ENCODE measurements at places on chromosomes 5 and 9.
A peak's percentile ranks its signal among the peaks of the same experiment; 100 is the strongest.

GRCh38 chr5:135242021-135242865 lies 156.8 kb downstream of the MACROH2A1 start:
- DNase-seq = no peak

- peak; percentile 28 for DNase-seq
Measured at GRCh38 chr9:5626727-5627634, 1.9 kb upstream of the RIC1 start.

- DNase-seq = no peak
Measured at GRCh38 chr5:33806738-33807442, 84.9 kb downstream of the ADAMTS12 start.

DNA sequence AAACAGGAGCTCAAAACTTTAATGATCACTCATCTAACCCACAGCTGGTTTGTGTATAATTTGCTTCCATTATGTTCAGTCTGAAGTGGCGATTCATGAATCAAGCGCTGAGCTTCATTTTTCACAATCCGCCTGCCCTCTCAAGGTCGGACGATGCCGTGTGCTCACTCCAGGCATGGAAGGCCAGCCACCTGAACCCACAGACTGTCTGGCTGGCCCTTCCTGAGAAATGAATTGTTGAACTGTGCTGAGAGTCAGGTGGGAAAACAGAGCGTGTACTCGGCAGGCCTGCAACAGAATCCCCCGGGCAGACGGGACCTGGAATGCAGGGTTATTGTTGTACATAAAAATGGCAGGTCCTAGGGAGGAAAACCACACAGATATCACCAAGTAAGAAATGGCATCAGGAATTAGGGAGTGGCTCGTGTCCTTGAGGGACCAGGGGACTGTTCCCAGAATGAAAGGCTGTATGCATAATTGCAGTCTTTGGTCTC lies 375.7 kb downstream of the IRX2 start:
- DNase-seq = no peak

GRCh38 chr9:115770521-115770920 lies 383.1 kb upstream of the PAPPA start:
- DNase-seq = no peak

- DNase-seq = no peak
Measured at GRCh38 chr9:92664394-92665152, 5.4 kb downstream of the IPPK start.

DNA sequence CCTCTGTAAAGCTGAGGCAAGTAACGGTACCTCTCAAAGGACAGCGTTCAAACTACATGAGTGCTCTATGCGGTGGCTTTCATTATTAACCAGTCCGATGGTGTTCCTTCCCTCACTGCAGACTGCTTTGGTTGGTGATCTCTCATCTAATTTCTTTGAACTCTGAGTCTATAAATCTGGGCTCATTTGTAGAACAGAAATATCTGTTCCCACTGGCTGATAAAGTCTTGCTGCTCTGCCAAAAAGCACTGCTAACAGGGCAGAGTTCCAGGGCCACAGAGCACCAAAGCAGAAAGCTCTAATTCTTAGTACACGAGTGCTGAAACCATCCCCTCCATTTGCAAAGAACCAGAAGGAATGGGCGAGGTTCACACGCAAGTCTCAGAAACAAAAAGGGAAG lies 81.9 kb downstream of the MED27 start:
- DNase-seq = no peak

GRCh38 chr9:17476401-17476800 lies 102.5 kb upstream of the SH3GL2 start:
- DNase-seq = no peak

DNA sequence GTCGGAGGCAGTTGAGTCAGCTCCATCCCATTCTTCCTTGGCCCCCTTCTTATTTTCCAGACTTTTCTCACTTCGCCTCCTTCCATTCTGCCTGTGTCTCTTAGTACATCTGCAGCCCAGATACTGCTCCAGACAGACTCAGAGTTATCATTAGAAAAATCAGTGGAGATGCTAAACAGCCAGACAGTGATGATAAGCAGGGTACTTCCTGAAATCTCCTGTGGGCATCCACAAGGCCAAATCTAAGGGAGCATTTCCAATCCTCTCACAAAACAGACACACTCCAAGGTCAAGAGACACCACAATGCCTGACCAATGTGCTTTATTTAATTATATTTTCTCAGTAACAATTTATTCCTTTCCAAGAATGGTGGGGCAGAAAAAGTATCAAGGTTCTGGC lies 14.5 kb upstream of the RLN1 start:
- DNase-seq = no peak

GRCh38 chr5:108727236-108727650 lies 20.5 kb upstream of the FER start:
- no peak for DNase-seq

DNA sequence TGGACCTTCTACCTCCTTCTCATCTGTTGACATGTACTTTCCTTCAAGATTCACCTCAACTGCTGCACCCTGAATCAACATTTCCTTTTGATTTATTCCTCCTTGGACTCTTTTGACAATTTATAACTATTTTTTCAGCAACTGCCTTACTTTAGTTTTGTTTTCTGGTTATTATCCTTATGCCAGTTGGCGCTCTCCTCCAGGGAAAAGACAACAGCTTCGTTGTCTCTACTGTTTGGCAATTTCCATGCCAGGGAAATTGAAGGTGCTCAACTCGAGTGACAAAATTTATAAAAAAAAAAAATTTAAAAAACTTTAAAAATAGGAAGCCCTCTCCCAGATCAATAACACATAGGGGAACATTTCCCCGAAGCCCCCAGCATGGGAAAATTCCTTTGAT lies 549.2 kb upstream of the DMAC1 start:
- no peak for DNase-seq

DNA sequence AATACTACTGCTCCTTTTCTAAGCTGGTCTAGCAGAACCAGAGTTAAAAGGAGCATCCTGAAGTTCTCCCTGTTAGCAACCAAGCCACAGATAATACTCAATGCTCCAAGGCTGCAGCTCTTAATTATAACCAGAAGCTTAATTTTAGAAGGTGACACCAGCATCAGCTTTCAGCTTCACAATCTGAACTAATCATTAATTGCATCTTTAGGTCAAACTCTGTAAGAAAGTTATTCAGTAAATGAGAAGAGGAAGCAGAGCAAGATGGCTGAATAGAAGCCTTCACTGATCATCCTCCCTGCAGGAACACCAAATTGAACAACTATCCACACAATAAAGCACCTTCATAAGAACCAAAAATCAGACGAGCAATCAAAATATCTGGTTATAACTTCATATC lies 38.5 kb downstream of the APBA1 start:
- DNase-seq = no peak

DNA sequence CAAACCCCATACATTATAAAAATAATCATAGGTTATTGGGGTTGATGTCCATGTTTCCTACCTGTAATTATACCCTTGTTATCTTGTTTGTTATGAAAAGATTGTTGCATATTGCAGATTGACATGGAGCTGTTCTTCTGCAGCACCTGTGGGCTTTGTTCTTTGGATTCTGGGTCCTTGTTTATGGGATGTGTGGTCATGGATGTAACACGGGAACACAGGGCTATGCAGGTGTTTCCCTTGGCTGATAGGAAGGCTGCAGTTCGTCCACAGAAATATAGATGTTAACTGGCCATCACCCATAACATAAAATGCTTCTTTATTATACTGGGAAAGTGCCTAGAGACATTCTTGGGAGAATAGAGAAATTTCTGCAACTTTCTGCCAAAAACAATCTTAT lies 77.9 kb downstream of the FBXL7 start:
- no peak for DNase-seq

GRCh38 chr5:23026252-23027170 lies 173.4 kb upstream of the CDH12 start:
- DNase-seq = no peak

DNA sequence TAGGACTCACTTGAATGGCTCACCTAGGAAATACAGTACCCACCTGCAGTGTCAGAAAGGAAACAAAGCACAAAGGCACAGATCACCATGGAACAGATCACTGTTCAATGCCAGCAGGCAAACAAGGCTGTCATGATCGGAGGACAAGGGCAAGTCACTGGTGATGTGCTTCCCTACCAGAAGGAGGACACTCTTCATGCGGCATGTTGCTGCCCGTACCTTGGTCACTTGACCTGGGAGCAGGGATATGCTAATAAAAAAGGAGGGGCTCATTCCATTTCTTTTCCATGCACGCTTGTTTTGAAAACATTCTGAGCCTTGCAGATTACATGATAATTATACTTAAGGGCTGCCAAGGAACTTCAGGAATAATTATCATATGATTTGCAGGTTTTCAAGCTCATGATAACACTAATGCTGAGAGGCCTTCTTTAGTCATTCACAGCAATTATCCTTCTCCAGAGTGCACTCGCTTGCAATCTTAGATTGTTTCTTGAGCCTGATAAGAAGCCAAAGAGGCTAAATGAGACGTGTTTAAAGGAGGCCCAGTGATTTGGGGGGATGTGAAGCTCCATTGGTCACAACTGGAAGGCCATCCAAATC lies 36.1 kb upstream of the STARD4 start:
- DNase-seq = no peak

DNA sequence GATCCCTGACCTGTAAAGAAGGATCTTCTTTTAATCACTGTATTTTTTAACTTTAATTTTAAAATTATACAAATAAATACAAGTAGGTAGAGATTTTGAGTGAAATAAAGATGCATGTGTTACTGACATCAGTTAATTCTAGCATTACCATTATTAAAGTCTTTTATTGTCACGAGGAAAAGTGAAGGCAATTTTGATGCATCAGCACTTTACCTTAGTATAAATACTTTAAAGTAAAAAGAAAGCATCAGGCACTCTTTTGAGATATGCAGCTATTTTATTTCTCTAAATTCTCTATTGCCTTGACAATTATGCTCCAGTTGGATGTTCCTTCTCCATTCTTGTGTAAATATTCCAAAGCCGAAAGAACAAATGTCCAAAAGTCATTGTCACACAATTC lies 4.6 kb downstream of the HTR1A start:
- DNase-seq = no peak

Data from stimulated activated CD4-positive, alpha-beta T cell treated with anti-CD3 and anti-CD28 coated beads, Interleukin-12 subunit alpha, Interleukin-12 subunit beta, amount 100 ng/mL, for 24 hours (primary cell).